CD4-positive, alpha-beta T cell treated with Interleukin-17A for 1 hour (primary cell): ENCODE measurements at places on chromosomes 3 and 15.
A peak's percentile ranks its signal among the peaks of the same experiment; 100 is the strongest.

DNA sequence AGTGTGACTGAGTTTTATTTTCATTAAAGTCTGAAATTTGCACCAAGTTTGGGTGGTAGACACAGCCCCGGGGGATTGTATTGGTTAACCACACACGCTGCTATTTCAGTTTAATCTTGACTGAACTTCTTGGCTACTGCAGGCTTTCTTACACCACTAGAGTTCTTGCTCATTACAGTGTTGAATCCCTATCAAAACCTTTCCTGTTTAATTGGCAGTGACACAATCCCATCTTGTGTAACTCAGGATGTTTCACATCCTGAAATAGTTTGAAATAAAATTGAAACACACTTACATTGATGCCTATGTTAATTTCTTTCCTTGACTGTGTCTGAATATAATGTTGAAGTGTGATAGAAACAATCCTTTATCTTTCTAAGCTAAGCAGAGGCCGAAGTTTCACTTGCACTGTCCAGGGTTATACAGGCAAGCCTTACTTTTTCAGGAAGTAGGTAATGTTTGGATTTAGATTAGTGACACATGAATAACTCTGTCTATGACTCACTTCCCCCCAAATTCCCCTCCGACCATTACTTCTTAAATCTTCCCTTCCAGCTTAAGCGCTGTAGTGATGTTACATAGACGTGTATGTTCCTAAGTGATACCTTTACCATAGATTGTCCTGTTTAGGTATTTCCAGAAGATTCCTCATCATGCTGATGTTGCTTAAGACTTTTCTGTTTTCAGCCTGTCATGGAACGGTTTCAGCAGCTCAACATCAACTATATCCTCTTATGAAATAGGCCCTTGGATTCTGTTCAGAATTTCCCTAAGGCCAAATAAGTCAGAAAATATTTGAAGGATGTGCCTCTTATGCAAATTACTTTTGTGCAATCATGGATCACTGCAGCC lies 16.8 kb downstream of the ATG7 start:
- peak; percentile 63 for DNase-seq

GRCh38 chr3:197711973-197712707 lies 24.6 kb downstream of the RUBCN start:
- peak; percentile 93 for DNase-seq

- no peak for DNase-seq
Observed at GRCh38 chr3:126124896-126125295, 41.0 kb upstream of the SLC41A3 start.

- DNase-seq: no peak
Observed at GRCh38 chr3:99315896-99316295, 322.5 kb upstream of the COL8A1 start.

- DNase-seq: no peak
Observed at GRCh38 chr3:46876313-46877300, 914 bp upstream of the PTH1R start.

DNA sequence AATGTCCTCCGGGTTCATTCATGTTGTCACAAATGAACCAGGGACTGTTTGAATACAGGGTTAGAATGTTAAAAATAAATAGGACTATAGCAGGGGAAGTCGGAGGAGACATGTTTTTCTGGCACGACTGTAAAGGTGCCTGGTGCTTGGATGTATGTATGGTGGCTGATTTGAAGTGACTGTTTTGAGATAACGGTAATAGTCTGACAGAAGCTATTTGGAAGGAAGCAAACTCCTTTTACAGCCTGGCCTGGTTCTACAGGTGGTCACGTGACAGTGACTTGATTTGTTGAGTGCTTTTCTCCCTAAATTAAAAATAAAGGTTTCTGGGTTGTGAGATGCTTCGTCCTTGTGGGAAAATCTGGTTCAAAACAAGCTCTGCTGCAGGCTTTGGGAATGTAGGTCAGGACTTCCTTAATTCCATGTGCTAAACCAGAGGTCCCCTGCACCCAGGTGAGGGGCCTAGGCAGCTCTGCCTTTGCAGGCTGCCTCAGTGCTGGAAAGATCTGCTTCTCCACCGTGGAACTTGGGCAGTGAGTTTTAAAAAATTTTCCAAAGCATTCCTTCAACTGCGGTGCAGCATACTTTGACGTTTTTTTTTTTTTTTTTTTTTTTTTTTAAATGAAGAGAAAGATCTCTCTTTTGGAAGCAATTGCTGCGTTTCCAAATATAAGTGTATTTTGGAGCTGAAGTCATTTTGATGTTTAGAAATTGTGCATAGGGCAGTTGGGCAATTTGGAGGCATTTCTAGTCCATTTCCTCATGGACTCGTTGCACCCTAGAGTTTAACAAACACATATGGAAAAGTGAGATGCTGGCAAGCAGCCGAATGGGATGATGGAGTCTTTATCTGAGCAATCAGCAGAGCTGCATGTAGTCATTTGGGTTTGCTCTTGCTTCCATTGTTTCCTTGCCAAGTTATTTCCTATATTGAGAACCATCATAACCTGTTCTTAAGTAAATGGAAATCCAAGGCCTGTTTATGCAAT lies 30.9 kb downstream of the ITPR1 start:
- DNase-seq: no peak

GRCh38 chr3:27467545-27467944 lies 16.6 kb downstream of the SLC4A7 start:
- DNase-seq: peak; percentile 69

DNA sequence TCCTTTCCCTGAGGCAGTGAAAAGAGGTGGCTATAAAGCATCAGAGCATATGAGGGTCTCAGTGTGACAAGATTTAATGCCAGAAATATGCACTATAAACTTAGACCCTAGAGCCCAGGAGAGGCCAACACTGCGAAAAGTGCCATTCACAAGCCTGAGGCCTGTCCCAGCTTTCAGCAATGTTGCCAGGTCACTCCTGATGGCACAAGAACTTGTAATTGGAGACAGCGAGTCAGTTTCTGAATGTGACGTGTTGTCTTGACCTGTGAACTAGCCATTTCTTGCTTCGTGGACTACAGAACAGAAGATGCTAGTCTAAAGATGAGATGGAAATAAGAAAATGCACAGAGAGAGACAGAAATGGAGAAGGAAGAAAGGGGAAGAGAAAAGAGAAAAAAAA lies 87.9 kb downstream of the WDR72 start:
- DNase-seq: no peak

- DNase-seq: no peak
Observed at GRCh38 chr3:162945626-162946025, 1449.0 kb downstream of the OTOL1 start.

DNA sequence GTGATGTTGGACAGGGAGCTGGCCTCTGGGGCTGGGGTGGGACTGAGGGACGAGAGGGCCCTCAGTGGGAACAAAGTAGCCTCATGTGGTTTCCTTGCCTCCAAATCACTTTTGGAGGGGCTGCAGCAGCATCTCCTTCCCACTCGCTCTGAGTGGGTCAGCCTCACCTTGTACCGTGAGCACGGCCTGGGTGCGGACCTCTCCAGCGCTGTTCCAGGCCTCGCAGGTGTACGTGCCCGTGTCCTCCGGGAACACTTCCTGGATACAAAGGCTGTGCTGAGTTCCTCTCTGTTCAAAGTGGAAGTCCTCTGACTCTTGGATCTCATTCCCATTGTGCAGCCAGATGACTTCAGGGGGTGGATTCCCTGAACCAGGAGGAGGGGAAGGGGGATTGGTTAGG lies 123.7 kb upstream of the HACD2 start:
- no peak for DNase-seq

- DNase-seq: no peak
Observed at GRCh38 chr3:39804951-39805350, 4.5 kb upstream of the MYRIP start.

DNA sequence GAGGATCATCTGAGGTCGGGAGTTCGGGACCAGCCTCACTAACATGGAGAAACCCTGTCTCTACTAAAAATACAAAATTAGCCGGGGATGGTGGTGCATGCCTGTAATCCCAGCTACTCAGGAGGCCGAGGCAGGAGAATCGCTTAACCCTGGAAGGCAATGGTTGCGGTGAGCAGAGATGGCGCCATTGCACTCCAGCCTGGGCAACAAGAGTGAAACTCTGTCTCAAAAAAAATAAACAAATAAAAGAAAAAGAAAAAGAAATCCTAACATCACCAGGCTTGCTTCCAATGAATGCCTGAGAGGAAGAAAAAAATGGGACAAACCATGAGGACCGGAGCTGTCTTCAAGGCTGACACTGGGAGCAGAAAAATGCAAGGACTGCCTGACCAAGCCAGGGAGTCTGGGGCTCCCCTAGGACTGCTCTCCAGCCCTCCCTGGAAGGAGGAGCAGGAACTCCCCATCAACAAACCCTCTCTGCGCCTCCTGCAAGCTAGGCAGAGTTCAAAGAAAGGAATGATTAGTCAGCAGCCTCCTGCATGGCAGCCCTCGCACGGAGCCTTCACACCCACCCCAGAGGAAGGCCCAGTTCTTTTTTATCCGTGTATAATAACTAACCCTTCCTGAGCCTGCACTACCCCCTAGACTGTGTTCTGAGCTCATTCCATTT lies 55.4 kb downstream of the NUP210 start:
- DNase-seq: no peak

DNA sequence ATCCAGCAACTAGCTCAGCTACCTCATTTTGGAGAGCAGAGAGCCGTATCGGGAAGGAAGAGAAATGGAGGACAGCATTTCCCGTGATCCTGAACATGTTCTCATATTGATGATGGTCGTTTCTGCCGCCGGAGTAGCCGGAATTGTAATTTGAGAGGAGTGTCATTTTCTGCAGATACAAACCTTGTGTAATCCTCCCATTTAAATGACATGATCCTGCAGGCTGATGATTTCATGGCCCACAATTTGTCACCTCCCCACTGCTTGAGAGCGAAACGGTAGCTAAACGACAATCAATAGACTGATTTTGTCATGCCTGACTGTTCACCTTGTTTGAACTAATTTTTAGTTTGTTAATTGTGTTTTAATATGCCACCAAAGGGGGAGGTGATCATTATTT lies 126.5 kb upstream of the CNTN6 start:
- DNase-seq: no peak

DNA sequence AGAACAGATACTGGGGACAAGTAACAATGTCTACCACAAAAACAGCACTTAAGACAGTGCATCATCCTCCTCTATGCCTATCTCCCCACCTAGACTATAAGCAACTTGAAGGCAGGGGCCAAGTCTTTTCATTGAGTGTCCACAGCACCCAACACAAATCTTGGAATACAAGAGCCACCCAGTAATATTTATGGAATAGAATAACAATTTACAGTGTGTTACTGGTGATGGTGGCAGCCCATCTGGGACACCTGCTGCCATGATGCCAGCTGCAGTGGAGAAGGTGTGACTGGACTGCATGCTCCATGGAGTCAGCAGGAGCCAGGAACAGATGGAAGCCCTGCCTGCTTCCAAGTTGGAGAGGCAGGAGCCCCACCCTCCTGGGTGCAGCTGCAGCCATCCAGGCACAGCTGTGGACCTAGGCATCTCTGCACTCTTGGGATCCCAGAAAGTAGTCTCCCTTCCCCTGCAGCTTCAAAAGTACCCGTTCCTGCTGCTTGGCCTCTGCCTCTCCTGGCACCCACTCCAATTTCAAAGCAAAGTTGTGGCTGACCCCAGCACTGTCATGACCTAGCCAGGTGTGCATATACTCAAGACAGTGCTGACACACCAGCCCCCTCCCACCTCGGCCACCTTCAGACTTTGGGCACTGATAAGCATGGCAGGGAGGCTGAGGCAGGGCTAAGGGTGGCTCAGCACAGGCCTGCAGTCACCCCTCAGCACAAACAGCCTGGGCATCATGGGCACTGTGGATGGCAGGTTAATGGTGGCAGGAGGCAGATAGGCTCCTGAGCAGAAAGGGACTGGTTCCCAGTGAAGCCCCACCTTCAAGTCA lies 94.5 kb downstream of the TPRA1 start:
- no peak for DNase-seq

DNA sequence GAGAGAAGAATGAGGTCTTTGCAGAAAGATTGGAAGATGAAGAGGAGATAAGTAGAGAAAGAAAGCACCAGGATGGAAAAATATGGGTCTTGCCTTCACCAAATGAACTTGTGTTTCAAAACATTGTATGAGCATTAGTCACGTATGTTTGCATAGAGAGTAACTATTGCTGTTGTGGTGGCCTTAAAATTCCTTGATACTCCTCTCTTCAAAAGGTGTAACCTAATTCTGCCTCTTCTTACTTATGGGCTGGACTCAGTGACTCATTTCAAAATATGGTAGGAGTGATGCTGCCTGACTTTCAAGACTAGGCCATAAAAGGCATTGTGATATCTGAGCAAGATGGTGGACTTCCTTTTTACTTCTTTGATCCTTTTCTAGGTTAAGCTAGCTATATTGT lies 228.7 kb upstream of the ZNF385D start:
- no peak for DNase-seq

- DNase-seq: peak; percentile 11
Observed at GRCh38 chr3:160368804-160369203, 30.2 kb downstream of the IFT80 start.

DNA sequence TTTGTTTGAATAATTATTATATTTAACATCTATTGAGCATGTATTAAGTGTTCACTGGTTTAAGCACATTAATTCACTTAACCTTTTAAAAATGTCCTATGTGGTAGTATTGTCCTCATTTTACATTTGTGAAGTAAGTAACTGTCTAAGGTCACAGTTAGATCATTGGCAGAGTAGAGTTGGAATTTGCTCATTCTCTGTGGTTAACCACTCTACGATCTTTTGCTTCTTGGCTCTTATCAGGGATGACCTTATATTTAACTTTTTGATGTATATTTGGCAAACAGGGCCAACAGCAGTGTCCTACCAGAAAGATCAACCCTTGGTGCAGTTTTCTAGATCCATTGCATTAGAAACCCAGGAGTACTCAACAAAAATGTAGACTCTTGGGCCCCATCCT lies 34.0 kb downstream of the PXK start:
- DNase-seq: no peak

DNA sequence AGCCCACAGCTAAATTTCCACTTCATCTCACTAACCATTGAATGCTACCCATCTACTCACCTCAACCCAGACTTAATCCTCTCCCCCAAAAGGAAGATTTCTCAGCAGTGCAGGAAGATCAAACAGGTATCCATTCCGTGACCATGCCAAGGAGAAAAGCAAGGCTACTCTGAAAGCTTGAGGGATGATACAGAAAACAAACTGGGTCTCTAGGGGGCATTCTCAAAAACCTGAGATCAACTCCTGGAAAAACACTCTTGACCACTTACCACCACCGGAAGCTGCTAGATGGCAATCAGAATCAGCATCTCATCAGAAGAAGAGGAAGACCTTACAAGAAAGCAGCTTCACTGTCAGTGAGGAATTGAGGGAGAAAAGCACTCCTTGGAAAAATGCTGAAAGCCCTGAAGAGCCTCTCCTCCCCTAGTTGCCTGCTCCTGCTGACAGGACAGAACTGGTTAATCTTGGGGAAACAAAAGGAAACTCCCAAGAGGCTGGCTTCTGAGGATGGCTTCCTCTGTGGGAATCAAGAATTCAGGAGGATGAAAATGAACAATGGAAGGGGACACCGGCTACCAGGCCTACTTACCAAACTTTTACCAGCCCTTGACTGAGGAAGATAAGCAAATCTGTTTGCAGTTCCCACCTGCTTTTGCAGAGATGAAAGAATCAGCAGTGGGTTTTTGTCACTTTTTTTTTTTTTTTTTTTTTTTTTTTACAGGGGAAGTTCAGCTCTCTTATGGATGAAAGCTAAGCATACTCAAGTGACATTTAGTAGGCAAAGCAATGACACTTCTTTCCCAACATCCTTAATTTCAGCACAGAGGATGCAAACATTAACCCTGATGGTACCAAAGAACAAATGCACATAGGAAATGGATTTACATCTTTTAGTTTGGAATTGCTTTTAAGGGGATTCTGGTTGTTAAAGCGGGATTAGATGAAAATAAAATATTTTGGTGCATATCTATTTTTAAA lies at the start of gene ATP8B4:
Gene ATP8B4, minus strand, starts transcription at position 171 of the 978 bp plus-strand sequence. CDS start 12,267 bp downstream, outside the sequence.
- no peak for DNase-seq
